ENCODE measurements at places on chromosomes 1 and 21.

- DNase-seq: no peak
Observed at GRCh38 chr1:83499998-83500397, 498.9 kb downstream of the TTLL7 start.

DNA sequence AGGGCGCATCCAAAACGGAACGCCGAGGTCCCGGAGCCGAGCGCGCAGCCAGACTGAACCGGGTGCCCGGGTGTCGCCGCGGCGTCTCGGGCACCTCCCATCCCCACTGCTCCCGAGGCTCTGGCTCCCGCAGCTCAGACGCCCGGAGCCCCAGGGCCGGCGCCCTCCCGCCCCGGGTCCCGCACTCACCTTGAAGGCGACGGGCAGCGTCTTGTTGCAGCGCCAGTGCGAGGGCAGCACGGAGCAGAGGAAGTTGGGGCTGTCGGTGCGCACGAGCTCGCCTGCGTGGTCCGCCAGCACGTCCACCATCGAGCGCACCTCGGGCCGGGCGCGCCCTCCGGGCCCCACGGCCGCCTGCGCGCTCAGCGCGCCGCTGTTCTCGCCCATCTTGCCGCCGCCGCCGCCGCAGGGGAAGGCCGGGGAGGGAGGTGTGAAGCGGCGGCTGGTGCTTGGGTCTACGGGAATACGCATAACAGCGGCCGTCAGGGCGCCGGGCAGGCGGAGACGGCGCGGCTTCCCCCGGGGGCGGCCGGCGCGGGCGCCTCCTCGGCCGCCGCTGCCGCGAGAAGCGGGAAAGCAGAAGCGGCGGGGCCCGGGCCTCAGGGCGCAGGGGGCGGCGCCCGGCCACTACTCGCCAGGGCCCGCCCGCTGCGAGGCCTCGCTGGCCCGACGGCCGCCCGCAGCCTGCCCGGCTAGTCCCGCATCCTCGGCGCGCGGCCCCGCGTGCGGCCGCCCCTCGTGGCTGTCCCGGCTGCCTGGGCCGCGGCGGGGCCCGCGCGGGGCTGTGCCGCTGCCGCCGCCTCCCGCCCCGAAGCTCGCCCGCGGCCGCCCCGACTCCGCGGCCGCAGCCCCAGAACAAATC, 447 bp downstream of the RUNX3 start:
- peak; percentile 40 for DNase-seq

- DNase-seq: no peak
Observed at GRCh38 chr1:41044187-41044586, 22.7 kb upstream of the SLFNL1 start.

GRCh38 chr1:21257431-21258135, 32.7 kb downstream of the ECE1 start:
- no peak for DNase-seq

GRCh38 chr1:11789126-11790067, 16.4 kb downstream of the MTHFR start:
- DNase-seq: no peak

GRCh38 chr1:52574594-52574993, 21.7 kb upstream of the TUT4 start:
- DNase-seq: peak; percentile 92

GRCh38 chr1:119321666-119322419, 46.7 kb upstream of the HAO2 start:
- no peak for DNase-seq

DNA sequence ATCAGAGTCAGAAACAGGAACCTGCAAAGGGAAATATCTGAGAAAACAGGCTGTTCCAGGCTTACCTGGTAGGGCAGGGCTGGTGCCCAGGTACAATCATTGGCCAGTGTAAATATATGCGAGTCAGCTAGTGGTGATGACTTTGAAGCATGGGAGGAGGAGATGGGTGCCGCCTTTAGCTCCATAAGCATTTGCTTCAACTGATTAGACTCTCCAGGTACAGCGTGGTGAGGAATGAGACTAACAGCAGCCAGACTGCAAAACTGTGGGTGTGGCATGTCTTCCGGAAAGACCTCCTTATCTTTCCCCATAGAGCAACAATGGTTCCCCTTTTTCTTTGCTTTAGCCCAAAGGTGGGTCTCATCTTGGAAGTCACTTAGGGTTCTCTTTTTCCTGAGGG, 137.2 kb downstream of the LRIG2 start:
- no peak for DNase-seq

- no peak for DNase-seq
Observed at GRCh38 chr1:229253151-229253974, 17.5 kb upstream of the RAB4A start.

- DNase-seq: peak; percentile 60
Observed at GRCh38 chr21:45923146-45923545, 58.4 kb upstream of the COL6A1 start.

DNA sequence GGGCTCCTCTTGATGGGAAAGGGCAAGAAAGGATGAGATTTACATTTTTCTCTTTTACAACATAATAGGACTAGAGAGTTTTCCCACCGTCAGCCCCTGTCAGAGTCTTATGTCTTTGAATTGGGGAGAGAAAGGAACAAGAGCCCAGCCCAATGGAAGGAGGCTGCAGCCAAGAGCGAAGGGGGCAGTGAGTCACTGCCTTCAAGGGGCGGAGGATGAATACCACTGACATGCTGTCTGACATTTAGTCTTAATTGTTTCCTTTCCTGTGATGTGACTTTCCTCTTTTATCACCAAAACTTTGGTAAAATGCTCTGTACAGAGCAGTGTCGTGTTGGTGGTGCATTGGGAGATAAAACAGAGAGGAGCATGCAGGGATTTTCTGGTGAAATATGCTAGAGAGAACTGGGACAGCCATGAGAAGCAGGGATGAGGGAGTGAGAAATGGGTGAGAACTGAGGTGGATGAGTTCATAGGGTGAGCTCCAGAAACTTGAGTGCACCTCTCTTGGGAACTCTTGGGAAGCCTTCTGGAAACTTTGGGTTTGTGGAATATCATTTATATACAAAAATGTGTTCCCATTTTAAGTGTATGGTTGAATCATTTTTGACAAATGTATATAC, 179.9 kb upstream of the FGGY start:
- peak; percentile 75 for DNase-seq

DNA sequence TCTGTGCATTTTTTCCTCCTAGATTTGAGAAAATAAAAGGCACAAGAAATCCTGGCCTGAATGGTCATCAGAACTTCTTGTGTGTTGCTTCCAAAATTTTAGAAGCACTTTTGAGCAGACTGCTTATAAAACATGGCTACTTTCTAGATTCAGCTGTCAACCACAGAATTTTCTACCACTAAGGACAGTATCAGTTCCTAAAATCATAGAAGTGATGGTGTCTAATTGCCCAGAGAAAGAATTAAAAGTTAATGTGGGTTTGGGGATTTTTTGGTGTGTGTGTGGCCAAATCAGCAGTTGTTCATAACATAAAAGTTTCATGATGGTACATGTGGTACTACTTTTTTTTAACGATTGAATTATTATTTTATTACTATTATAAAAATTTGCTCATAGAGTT, 171.4 kb upstream of the SNX7 start:
- no peak for DNase-seq

GRCh38 chr1:47712596-47713299, 274.9 kb downstream of the FOXD2 start:
- no peak for DNase-seq

GRCh38 chr21:38958940-38959691, 153.4 kb downstream of the ETS2 start:
- DNase-seq: peak; percentile 80

DNA sequence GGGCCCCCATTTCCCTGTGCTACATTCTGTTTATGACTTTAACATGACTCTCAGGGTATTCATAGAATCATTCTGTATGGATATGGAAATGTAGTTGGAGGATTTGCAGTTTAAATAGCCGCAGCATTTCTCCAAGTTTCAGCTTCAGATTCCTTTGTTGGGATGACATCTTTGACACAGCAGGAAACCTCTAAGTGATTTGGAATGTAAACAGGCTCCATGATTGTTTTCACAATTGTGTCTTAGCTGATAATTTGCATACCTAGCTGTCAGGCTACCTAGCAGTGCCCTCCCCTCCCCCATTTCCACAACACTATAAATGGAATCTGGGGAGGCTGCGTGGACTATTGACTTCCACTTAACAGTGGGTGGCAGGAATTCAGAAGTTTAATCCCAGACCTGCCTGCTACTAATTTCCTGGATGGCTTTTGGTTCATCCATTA, 290.2 kb downstream of the HLX start:
- peak; percentile 53 for DNase-seq

DNA sequence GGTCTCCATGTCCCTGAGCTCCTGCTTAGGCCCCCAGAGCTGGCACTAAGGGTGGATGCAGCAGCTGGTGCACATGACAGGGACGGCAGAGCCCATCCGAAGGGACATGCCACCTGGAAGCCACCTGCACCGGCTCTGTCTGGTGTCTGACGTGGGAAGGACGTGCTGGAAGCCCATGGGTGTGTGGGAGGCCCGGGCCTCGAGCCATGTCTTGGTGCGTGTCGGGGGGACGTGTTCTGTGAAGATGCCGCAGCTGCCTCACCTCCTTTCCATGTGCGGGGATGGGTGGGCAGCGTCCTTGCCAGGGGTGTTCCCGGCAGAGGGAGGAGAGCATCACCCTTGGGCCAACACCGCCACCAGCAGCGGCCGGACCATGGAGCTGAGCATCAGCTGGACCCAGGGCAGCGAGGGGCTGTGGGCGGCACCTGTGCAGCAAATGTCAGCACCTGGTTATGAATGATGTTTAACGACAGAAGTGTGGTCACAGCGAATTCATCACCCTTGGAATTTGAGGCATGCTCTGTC, 15.5 kb upstream of the POFUT2 start:
- no peak for DNase-seq

Data from EL (cell line).